SJCRH30 (cell line): ENCODE measurements at places on chromosomes 5 and 9.

- no peak for DNase-seq
These were observed 17.8 kb upstream of the IFNB1 start for GRCh38 chr9:21095561-21095960.

DNA sequence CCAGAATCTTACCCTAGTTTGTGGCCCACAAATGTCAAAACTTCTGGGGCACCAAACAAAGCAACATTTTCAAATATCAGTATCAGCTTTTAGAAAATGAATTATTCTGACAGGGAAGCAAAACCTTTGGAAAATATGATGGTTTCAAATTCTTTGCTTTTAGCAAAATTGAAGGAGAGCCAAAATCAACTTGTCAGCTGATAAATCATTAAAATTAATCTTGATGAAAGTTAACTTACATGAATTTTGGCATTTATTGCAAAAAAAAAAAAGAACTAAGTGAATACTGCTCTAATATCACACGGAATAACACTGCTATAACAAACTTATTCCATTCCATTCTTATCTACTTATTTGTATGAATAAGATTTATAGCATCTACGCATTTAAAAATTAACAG lies 158.1 kb upstream of the TARS1 start:
- DNase-seq = no peak

DNA sequence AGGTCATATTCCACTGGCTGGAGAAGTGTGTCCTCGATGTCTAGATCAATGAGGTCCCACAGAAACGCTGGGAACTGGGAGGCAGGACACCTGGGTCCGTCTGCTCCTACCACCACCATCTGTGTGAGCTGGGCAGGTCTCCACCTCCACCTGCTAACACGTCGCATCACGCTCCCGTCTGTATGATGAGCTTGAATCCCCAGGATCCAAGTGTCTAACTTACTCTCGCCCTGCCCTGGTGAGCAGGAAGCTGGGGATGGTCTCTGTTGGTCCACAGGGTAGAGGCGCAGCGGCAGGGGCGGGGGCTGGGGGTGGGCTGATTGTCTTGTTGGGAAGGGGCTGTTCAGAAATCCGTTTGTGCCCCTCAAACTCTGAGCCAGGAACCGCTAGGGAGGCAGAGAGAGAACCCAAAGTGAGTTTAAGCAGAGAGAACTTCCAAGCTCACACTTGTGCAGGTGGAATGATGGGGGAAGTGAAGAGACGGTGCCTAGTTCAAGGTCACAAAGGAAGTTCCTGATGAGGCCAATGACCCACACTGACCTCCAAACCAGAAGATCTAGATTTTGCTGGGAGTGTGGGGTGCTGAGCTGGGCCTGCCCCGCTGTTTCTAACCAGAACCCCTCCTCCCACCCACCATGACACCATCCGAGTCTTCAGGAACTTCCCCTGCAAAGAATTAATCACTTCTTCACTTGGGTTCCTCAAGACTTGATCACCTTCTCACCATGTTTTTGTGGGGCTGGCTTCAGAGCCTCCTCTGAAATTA lies 21.1 kb downstream of the ORM2 start:
- DNase-seq = no peak

DNA sequence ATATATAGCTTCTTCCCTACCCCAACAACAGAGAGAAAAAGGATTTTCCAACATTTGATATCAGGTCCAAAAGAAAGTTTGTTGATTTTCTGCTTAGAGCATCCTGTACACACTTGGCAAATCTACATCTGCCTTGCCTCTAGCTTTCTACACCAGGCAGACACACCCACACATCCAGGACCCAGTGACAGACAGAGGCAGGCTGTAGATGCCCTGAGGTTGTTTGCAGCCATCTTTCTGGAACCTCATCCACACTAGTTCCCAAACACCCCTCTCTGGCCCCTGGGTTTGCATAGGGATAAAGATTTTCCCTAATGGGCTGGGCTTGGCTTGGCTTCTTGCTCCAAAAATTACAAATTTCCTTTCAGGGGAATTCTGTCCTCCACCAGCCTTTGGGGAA lies 138.2 kb upstream of the FST start:
- DNase-seq = peak; percentile 51

DNA sequence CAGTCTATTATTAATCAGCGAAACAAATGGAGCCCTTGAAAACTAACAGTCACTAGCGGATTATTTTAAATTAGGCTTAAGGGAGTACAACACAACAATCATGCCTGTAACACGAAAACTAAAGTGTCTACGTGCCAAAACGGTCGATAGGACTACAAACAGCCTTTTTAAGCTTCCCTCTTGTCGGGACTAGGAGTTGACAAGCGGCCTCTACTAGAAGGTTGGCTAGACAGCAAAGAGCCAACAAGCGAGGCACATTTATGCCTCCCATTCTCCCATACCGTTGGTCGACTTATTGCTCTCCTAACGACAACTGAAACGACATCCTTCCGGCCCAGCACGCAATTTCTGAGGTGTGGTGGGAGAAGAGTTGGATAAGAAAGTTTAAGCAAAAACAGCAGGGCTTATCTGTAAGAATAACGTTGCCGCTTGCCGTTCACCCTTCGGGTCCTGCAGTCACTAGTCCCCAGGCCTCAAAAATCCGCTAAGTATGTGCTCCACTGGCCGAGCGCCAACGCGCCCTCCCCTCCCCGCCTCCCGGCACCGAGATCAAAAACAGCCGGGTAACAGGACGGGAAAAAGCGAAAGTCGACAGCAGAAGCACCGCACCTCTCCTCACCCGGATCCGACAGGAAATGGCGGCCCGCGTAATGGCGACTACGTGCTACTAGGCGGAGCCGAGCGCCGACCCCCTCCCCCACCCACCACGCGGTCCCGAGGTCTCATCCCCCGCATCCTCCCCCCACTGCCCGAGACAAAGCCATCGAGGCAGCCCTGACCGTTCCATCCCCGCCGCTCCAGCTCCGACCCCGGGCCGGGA lies 813 bp downstream of the HNRNPK start:
- peak; percentile 94 for DNase-seq

DNA sequence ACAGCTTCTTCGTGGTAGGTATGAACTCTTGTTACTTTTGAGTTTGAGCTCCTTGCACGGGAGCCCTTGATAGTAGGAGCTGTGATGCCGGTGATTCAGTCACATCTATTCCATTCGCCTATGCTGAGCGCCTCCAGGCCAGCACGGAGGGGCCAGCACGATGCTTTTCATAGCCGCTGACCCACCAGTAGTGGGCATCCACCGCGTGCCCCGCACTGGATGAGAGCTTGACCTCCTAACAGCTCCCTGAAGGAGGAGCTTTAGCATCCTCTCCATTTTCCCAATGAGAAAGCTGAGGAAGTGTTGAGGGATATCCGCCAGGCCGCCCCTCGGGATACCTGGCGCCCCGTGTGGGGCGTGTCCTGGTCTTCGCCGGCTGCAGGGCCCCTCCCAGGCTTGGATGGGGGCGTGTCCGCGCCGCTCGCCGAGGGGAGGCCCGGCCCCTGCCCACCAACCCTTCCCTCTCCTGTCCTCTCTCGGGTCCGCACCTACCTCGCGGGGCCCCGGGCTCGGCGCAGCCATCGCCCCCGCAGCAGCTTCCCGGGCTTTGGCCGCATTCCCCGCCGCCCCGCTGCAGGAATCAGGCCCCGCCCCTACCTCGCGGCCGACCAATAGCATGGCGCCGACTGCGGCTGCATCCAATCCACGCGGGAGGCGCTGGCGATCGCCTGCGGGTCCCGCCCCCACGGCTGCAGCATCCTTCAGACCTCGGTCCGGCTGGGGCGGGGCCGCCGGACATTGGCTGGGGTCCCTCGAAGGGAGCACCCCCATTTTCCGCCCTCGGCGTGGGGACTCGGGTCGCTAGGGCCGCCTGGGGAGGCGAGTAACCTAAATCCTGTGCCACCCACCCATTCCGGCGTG lies at the start of gene PIP5KL1:
Gene PIP5KL1, minus strand, starts transcription at position 547 of the 861 bp plus-strand sequence. Its CDS starts 25 bp downstream, at position 522.
- DNase-seq = peak; percentile 92

DNA sequence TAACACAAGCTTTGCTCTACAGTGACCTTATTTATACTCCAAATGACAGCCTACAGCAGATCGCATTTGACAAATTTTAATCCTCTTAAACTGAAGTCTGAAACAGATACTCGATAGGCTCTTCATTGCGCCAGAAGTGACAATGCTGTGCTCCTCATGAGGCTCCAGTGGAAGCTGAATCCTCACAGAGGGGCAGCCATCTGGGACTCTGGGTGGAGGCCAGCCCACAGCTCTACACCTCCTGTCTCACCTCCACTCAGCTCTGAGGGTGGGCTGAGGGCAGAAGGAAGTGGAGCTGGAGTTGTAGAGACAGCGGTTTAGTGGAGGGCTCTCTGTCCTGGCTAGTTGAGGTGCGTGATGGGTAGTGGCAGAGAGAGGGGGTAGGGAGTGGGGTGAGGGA lies 283.3 kb upstream of the ANKRD55 start:
- no peak for DNase-seq

GRCh38 chr5:79508354-79508753 lies 5.6 kb downstream of the HOMER1 start:
- no peak for DNase-seq

DNA sequence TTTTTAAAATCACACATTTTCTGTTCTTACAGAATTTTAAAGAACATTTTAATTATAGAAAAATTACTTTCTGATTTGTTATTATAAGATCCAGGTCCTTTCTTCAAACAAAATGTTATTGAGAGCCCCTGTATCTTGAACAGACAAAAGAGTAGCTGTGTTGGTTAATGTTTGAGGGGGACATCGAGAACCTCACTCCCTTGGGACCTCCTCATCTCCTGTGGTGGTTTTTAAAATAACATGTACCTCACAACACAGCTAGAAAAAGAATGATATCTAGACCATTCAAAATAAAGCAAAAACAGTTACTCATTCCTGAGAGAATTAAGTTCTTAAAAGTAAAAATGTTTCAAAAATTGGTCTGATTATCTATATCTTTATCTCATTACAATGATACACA lies 54.7 kb downstream of the VCAN start:
- DNase-seq = no peak

DNA sequence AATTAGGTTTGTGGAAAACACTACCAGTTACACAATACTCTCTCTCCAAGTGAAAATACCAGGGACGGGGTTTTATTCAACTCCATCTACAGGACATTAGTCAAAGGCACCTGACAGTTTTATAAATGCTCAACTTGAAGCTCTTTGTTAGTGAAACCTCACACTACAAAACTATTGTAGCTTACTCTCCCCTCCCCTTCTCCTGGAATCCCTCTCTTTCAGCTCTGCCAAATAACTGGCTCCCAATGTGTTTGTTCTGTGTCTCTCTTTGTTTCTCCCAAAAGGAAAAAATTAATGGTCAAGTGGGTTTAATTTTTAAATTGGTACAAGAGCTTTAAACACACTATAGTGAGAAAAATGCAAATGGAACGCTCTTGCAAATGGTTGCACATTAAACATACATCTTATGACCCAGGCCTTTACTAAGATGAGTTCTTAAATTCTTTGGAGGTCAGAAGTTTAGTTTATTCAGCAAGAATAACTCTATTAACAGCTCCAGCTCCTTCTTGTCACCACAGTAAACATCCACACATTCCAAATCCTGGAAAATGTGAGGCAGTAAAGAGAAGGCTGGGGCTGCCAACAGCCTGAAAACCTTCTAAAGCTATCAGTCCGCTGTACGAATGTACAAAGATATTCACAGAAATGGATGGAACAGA lies 48.4 kb downstream of the ZNF608 start:
- no peak for DNase-seq

- no peak for DNase-seq
These were observed 29.8 kb downstream of the NEUROG1 start for GRCh38 chr5:135505973-135506372.

GRCh38 chr5:177496727-177497291 lies 595 bp downstream of the PDLIM7 start:
- DNase-seq = peak; percentile 93

DNA sequence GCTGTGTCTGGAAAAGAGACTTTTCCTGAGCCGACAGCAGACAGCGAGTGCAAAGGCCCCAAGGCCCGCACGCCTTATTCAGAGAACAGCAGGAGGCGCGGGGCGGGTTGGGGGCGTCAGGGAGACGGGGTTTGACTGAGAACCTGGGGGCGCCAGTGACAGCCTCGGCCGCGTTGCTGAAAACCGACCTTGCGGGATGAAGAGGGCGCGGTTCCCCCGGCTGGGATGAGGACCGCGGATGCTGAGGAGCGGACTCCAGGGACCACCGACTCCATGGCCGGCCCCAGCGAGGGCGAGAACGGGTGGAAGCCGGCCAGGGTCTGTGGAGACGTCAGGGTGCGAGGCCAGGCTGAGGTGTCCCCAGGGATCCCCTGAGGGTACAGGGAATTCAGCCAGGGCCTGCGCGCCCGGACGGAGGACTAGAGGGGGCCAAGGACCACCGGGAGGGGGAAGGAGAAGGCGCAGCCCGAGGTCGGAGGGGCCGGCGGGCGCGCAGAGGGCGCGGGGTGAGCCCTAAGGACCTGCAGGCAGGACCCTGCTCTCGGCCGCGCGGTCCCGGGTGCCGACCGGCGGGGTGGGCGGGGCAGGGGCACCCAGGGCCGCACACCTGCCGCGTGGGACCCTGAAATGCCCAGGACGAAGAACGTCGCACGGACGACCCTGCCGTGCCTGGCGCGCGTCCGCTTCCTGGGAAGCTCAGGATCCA lies 837 bp upstream of the AHRR start:
- no peak for DNase-seq

DNA sequence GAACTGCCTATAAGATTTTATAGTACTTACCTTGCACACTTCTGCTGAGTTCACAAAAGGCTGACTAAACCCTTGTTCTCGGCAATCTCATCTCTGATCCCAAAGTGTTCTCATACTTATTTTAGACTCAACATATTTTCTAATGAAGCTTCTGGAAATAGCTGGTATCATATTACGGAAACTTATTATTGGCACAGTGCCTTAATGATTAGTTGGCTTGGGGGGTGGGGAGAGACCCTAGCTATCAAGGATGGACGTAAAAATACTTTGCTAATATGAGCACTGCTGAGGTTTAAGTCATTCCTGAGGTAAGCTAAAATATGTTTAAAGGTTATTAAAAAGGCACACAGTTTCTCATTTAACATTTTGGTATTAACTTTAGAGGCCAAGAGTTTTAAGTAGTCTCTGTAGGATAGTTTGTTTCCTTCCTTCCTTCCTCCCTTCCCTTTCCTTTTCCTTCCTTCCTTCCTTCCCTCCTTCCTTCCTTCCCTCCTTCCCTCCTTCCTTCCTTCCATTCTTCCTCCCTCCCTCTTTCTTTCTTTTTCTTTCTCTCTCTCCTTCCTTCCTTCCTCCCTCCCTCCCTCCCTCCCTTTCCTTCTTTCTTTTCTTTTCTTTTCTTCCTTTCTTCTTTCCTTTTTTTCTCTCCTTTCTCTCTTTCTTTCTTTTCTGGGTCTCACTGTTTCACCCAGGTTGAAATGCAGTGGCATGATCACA lies 31.5 kb downstream of the ZSWIM6 start:
- no peak for DNase-seq

DNA sequence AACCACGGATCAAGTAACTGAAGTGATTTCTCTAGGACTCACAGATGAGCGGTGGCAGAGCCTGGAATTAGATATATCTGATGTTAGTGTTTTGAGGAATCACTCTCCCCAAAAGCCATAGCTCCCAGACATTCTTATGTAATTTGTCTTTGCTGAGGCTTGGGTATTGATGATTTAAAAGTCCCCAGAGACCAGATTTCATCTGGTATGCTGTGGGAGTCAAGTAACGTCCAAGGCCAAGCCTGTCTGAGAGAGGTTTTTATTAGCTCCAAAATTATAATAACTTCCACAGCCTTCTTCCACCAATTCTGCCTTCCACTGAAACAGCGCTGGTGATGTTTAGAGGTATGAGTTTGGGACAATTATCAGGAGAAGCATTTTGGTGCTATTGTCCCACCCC lies 21.3 kb upstream of the KCNIP1 start:
- DNase-seq = no peak
